ENCODE measurements at places on chromosomes 3 and 15.

DNA sequence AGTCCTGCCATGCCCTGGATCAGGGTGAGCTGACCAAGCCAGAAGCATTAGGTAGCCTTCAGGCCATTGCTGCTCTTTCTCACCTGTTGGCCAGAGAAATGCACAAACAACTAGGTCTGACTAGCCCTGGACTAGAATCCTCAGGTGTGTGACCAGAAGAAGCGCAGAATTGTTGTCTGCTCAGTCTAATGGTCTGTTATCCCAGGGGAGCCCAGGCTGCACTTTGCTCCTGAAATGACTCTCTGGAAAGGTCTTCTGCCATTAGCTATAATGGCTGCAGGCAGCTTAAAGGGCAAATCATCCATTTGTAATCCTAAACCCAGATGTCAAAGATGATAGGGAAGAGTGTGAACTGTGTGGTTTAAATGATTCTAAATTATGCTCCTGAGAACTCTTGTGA, 246.1 kb downstream of the NFKBIZ start:
- no peak for DNase-seq

DNA sequence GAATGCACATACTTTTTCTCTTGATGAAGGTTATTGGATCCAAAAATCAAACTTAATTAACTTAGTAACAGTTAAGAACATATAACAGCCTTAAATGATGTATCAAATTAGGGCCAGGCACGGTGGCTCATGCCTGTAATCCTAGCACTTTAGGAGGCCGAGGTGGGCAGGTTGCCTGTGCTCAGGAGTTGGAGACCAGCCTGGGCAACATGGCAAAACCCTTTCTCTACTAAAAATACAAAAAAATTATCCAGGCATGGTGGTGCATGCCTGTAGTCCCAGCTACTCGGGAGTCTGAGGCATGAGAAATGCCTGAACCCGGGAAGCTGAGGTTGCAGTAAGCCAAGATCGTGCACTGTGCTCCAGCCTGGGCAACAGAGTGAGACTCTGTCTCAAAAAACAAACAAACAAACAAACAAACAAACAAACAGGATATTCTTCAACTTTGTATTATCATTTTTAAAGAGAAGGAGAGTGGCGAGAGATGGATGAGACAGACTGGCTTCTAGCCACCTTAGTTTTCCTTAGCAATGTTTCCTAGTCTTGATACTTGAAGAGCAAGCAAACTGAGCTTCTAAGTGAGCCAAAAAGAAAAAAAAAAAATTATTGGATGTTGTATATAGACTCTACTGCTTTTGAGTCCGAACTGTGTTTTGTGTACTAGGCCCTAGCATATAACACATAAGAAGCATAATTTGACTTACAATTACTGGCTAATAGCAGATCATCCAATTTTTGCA, 13.8 kb downstream of the SPRED1 start:
- DNase-seq, result no peak

- DNase-seq, result no peak
Measured at GRCh38 chr15:79192462-79193036, 90.0 kb upstream of the ANKRD34C start.

- no peak for DNase-seq
Measured at GRCh38 chr15:49751751-49752150, 130.9 kb downstream of the DTWD1 start.

DNA sequence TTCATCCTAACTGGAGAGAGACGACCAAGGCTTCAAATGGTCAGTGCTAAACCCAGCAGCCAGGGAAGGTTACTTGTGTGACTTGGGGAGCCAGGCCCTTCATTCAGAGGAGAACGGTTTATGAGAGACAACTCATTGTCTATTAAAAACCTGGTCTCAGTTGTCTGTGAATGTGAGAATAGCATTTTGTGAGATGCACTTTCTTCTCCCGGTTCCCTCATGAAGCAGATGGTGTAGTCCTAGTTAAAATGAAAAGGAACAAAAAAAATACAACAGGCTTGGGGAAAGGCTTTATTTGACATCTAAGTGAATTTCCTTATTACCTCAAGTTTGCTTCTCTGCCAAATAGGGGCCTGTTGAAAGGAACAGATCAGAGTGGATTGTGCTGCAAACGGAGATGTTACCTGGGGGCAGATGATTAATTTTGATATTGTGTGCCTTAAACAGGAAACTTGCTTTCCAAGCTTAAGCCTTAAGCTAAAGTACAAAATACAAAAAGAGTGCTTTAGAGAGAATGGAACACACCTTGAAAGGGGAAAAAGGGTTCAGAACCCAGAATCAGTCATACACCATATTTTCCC, 202.7 kb upstream of the BHLHE40 start:
- DNase-seq, result no peak

- DNase-seq, result no peak
Measured at GRCh38 chr3:35383216-35383615, 256.1 kb upstream of the ARPP21 start.

GRCh38 chr3:127234778-127235177, 41.8 kb downstream of the PRR23E start:
- no peak for DNase-seq

- DNase-seq, result no peak
Measured at GRCh38 chr3:61277411-61277810, 26.2 kb upstream of the FHIT start.

DNA sequence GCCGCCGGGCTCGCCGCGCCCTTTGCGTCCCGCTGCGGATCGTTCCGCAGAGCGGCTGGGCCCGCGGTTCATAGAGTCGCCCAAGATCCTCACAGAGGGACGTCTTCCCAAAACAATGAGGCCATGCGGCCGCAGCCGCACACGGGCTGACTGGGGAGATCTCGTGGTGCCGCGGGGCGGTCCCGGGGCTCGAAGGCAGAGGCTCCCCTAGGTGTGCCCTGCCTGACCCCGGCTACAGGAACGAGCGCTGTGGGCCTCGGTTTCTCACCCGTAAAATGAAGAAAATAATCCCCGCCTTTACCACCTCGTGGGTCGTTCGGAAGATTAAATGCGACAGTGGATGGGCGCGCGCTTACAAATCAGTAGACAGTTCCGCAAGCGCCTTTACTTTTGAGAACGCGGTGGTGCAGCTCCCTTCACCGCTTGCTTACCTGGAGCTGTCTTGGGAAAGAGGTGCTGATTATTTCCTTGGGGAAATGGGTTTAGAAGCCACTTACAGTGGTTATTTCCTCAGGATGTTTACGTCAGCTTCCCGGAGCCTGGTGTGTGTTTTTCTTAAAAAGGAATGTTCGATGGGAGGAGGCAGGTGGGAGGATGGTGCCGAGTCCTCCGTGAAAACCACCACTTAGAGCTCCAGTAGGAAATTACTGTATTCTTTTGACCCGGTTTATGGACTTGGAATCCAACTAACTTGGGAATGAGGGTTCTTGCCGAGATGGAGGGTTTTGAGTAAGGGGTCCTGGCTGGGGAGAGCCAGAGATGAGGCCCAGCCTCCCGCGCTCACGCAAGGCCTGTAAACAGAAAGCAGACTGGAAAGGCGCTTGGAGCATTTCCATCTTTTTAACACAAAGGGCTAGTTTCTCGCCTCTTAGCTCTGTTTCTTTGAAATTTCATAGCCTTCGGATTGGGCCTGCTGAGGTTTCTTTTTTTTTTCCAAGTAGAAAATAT, 1.9 kb upstream of the MEX3B start:
- no peak for DNase-seq

DNA sequence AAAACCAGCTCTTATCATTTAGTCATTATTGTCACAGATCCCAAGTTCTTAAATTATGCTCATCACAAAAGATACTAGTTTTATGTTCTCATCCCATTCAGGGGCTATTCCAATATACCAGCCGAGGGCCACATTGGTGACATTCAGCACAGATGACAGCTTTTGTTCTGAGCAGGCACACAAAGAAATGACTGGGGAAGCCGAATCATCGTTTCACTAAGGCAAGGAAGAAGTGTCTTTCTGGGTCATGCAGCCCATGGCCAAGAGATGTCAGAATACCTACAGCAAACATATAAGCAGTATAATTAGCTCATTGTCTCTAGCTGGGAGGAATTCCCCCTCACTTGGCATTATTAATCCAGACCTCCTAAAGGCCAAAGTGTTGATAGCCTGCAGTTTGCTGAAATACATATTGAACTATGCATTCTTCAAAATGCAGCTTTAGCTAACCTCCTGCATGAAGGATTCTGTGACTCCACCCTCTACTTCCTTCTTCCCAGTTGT, 100.2 kb downstream of the CNTN4 start:
- DNase-seq, result no peak

DNA sequence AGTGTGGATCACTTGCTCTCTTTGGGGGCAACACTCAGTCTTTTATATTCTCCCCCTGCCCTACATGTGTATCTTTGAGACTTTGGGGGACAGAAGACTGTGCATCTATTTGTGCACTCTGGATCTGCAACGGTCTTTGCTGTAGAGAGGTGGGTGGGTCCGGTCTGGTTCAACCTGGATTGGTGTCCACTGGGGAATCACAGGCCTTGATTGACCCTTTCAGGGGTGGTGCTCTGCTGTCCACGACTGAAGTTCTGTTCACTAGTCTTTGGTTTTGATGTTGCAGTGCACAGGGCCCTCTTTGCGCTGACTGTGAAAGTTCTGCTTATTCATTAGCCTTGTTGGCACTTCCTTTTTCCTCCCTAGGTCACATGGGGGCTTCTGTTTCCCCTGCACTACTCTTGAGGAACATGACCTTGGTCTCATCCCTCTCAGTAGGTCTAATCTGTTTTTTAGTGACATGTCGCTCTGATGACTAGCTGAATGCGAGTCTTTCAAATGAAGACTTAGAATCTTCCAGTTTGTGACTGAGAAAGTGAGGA, 284.2 kb downstream of the SV2B start:
- no peak for DNase-seq

DNA sequence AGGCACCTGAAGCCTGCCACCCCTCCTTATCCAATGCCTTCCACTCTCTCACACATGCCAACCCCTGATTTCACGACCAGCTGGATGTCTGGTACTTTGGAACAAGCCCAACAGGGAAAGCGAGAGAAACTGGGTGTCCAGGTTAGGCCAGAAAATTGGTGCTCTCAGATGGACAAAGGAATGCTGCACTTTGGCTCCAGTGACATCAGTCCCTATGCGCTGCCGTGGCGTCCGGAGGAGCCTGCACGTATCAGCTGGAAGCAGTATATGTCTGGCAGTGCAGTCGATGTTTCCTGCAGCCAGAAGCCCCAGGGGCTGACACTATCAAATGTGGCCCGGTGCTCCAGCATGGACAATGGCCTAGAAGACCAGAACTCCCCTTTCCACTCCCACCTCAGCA, 45.2 kb downstream of the CDAN1 start:
- DNase-seq, result no peak

DNA sequence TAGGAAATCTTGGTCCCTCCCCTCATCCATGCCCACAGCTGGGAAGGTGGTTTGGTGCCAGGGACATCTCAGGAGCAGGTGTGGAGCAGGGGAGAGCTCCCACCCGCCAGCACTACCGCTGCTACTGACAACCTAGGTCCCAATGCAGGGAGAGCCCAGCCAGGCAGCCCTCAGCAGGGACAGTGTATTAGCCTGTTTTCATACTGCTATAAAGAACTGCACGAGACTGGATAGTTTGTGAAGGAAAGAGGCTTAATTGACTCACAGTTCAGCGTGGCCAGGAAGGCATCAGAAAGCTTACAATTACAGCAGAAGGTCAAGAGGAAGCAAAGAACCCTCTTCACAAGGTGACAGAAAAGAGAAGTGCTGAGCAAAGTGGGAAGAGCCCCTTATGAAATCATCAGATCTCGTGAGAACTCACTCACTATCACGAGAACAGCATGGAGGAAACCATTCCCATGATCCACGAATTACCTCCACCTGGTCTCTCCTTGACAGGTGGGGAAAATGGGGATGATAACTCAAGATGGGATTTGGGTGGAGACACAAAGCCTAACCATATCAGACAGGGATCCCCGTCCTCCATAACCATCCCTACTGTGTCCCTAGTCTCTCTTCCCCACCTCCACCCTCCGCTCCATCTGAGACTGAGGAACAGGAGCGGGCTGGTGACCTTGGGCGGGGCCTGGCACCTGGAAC, 218.6 kb downstream of the TBC1D2B start:
- DNase-seq, result no peak

DNA sequence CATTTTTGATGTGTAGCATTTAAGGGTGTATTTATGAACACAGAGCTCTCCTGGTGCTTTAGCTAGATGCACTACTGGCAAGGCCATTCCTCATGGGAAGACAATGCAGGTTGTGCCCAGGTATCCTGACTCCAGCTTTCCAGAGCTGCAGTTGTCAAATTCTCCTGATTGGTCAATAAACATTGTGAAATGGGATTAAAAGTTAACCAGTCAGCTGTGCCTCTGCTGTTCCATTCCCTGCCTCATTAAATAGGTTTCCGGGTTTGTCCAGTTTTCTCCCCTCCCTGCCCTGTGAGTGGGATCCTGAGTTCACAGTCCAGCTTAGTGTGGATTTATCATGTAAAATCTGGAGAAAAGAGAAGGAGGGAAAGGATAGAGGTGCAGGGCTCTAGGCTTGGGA, 207.3 kb downstream of the SQOR start:
- no peak for DNase-seq

DNA sequence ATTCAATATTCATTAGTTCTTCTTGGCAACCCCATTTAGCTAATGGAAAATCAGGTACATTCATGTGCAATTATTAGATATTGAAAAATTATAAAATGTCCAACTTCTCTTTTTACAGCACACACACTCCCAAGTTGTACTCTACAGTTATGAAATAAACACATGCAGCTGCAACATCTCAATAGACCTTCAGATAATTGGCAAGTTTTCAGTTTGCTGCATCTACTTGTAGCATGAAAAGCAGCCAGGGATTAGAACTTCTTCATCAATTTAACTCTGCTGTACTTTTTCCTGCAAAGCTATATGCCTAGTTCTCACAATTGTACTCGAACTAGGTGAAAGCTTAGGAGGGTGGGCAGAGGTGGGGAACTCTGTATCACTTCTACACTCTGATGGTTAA, 46.6 kb upstream of the FHIT start:
- DNase-seq, result no peak

- no peak for DNase-seq
Measured at GRCh38 chr15:101646672-101647071, 5.5 kb downstream of the TM2D3 start.

DNA sequence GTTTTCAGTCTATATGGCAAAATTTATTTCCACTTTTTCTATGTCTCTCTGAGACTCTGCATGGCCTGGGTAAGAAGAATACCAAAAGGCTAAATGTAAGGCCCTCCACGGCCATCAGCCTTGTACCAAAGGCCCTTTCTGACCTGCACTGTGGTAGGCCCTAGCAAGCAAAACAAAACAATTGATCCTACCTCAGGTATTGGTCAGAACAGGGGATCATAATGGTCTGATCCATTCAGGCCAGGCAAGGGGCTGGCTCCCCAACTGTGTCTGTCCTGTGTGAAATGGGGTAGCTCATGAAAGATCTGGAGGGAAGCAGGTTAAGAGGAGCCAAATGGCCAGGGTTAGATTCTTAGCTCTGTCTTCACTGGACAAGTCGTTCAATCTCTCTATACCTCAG, 181.3 kb downstream of the SSR3 start:
- DNase-seq, result no peak

DNA sequence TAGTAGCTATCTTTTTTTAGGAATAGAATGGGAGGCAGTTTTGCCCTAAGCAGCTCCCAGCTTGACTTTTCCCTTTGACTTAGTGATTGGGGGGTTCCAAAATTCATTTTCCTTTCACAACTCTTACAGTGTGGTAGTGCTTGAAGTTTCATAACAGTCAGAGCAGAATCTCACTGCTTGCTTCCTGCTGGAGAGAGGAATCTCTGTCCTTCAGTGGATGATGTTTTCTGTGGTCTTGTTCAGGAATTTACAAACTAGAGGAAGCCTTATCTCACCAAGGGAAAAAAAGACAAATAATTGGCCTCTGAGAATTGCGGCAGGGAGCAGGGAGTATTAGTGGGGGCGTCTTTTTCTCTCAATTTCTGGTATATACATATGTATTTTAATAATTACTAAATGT, 326.6 kb upstream of the C2CD4B start:
- DNase-seq, result no peak

GRCh38 chr15:79366691-79367090, 55.8 kb downstream of the TMED3 start:
- no peak for DNase-seq

All from activated naive CD4-positive, alpha-beta T cell (primary cell).